Right hindlimb (tissue), 1 donor: ENCODE measurements at places on chromosomes 6 and 20.

DNA sequence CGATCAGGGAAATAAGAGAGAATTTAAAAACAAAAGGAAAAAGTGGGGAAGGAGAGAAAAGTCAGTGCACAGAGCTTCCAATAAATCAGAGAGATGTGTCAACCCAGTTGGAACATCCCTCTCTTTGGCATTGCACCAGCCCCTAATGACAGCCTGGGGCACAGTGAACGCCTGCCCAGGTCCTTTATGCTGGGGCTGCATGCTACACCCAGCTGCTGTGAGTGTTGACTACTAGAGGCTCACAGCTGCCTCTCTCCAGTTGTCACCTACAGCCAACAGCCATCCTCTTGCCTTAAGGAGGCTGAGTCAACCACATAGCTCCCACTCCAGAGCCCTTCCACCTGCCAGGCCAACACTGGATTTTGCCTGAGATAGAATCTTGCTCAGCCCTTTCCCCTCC lies 19.0 kb downstream of the OR2H2 start:
- peak; percentile 40 for DNase-seq

DNA sequence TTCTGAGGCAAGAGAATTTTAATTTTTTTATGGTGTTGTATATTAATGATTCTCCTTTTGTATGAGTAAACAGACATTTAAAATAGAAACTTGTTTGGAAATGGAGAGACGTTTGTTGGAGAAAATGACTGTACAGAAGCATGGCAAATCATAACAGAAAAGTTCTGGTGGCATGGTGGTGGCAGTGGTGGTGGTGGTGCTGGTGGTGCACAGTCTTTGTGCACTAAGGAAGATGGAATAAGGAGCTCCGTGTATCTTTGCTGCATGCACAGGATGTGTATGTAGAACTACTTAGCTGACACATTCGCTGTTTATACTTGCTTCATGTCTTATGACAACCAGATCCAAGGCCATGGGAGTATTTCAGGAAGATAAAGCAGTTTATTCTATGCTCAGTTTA lies 294.9 kb downstream of the UTRN start:
- DNase-seq = no peak

- no peak for DNase-seq
These were observed 201.4 kb downstream of the PTPRT start for GRCh38 chr20:42988319-42988718.

DNA sequence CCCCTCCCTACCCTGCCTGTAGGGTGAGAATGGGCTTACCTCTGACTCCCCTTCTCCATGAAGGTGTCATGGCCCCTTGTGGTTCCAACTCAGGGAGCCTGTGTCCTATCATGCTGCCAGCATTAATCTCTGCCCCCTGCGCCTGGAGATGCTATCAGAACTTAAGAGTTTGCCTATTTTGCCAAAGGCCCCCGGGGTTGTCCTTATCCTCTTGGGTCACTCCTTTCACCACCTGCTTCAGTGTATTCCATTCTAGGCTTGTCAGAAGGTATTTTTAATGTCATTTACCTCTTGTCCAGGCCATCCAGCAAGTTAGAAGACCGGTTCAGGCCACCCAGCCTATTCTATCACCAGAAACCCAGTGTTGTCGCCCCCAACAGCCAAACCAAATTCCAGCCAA lies 10.5 kb downstream of the RRBP1 start:
- no peak for DNase-seq
